ENCODE measurements at places on chromosomes 5 and 9. TPM values are rescaled to one million over a fixed set of nuclear protein-coding genes. Genes with fewer than 3 reads are reported as not detected.

The DAB2IP gene
- 84.2 TPM for total RNA-seq

The LRRC19 gene
- total RNA-seq: 31.0 TPM

The SLC36A3 gene
- not detected for total RNA-seq

The STING1 gene
- total RNA-seq: 12.2 TPM

The CDHR2 gene
- 15.5 TPM for total RNA-seq

The CCNJL gene
- total RNA-seq: 26.8 TPM

The GOLPH3 gene
- 149 TPM for total RNA-seq

The CCDC171 gene
- total RNA-seq: 5.1 TPM

The QRFP gene
- total RNA-seq: not detected

The FBXW5 gene
- total RNA-seq: 406 TPM

The SHISAL2B gene
- not detected for total RNA-seq

The ADAMTS16 gene
- total RNA-seq: 4.4 TPM

The AIF1L gene
- total RNA-seq: 1.2 TPM

The SH3RF2 gene
- total RNA-seq: 172 TPM

The SGCD gene
- 0.37 TPM for total RNA-seq

The ALDH1A1 gene
- total RNA-seq: 76.3 TPM

The GABRA6 gene
- total RNA-seq: not detected

The PCDHB4 gene
- total RNA-seq: 0.80 TPM

The MEGF9 gene
- total RNA-seq: 17.9 TPM

The GRM6 gene
- total RNA-seq: not detected

The ABO gene
- total RNA-seq: 77.4 TPM

The CYLC2 gene
- not detected for total RNA-seq

The TAF11L10 gene
- total RNA-seq: not detected

The TCF7 gene
- total RNA-seq: 4.1 TPM

The CEL gene
- 8.6 TPM for total RNA-seq

The IL4 gene
- total RNA-seq: not detected

The FABP6 gene
- total RNA-seq: not detected

The DBH gene
- total RNA-seq: not detected

The PCSK1 gene
- not detected for total RNA-seq

The CTSV gene
- total RNA-seq: not detected

The CCDC112 gene
- total RNA-seq: 15.7 TPM

The CDH18 gene
- not detected for total RNA-seq

The SPATA31C1 gene
- not detected for total RNA-seq

The LCN9 gene
- total RNA-seq: not detected

The CER1 gene
- 0.48 TPM for total RNA-seq

The PCDHGC3 gene
- total RNA-seq: 12.1 TPM

The FNBP1 gene
- total RNA-seq: 38.5 TPM

The ANKRD31 gene
- not detected for total RNA-seq

The POC5 gene
- total RNA-seq: 5.8 TPM

The TMEM8B gene
- total RNA-seq: 7.8 TPM

The PTPA gene
- 241 TPM for total RNA-seq

The TMEM215 gene
- total RNA-seq: not detected

The TRPM6 gene
- total RNA-seq: 122 TPM

The PCDHGA6 gene
- total RNA-seq: 4.0 TPM

The WNT8A gene
- not detected for total RNA-seq

The PPP2R2B gene
- total RNA-seq: 1.1 TPM

The SHOC1 gene
- not detected for total RNA-seq

The C8G gene
- total RNA-seq: not detected

The CMYA5 gene
- total RNA-seq: 3.4 TPM

The GNA14 gene
- 64.9 TPM for total RNA-seq

The SLC6A7 gene
- total RNA-seq: 19.5 TPM

The ADAMTS6 gene
- total RNA-seq: 1.1 TPM

The ATOSB gene
- total RNA-seq: 25.5 TPM

The GOLM1 gene
- 228 TPM for total RNA-seq

The NME5 gene
- not detected for total RNA-seq

The HAVCR2 gene
- total RNA-seq: 0.20 TPM

Measured in transverse colon (tissue), 4 donors.